CD4-positive, alpha-beta T cell treated with Interleukin-21 for 1 hour (primary cell): ENCODE measurements at places on chromosomes 2 and 18.

DNA sequence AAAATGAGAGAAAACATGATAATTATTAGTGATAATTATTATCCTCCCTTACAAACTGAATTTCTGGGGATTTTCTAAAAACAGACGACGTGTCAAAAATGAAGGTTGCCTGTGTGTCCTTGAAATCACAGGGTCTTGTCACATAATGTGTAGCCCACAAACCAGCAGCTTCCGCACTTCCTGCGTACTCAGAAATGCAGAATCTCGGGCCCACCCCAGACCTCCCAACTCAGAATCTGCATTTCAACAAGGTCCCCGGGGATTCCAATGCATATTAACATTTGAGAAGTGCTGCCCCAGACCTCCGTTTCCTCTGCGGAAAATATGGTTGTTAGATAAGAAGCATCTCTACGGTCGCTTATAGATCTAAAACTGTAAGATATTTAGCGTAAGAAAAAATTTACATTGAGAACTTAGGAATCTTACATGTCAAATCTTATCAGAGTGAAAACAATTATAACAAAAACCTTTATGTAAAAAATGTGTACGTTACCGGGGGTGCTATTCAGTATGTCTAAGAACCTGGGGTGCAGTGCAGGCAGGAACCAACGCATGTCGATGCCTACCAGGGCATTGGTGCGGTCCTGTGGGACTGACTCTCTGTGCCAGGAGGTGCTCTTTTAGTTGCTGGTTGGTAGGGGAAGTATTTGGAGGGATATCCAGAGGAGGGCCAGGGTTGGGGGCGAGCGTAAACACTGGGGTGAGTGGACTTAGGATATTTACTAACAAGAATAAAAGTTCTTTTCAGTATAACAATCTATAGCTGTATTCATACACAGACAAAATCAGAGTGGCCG lies 15.2 kb downstream of the CDKL4 start:
- DNase-seq, result peak; percentile 29

- DNase-seq, result no peak
These were observed 33.6 kb downstream of the FAM228A start for GRCh38 chr2:24208490-24208889.

DNA sequence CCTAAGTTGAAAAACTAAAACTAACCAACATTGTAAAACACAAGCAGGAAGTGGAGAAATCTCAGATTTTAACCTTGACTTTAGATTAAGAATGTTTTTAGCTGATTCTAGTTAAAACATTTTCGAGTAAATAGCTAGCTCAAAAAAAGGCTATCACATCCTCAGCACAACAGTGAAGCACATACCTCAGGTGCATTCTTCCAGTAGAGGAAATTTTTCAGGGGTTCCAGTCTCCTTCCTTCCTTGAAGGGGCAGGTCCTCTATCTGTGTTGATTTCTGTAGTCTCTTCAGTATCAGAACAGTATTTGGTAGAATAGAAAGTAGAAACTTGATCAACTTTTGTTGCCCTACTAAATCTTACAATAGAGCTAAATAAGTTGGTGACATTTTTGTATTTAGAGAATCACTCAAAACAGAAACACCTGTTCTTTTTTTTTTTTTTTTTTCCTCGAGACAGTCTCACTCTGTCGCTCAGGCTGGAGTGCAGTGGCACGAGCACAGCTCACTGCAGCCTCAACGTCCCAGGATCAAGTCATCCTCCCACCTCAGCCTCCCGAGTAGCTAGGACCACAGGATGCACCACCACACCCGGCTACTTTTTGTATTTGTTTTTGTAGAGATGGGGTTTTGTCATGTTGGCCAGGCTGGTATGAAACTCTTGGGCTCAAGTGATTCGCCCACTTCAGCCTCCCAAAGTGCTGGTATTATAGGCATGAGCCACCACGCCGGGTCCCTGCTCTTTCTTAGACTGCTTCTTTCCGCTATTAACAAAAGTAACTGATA lies 6.9 kb upstream of the GPR155 start:
- peak; percentile 31 for DNase-seq

DNA sequence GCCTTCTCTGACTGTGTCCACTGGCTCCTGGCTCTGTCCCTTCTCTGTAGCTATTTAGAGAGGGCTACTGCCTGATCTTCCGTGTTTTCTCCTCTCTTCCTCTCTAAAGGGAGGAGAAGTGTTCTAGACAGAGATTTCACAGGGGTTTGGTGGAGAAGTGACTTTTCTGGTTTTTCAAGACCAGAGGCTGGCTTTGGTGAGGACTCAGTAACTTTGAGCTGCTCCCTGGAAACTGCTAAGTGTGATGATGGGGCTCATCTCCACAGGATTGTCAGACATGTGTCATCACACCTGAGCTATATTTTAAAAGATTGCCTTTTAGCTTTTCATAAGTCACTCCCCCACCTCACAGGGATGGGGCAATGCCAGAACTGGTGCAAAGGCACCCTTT lies 6.2 kb downstream of the MAL start:
- DNase-seq, result no peak

DNA sequence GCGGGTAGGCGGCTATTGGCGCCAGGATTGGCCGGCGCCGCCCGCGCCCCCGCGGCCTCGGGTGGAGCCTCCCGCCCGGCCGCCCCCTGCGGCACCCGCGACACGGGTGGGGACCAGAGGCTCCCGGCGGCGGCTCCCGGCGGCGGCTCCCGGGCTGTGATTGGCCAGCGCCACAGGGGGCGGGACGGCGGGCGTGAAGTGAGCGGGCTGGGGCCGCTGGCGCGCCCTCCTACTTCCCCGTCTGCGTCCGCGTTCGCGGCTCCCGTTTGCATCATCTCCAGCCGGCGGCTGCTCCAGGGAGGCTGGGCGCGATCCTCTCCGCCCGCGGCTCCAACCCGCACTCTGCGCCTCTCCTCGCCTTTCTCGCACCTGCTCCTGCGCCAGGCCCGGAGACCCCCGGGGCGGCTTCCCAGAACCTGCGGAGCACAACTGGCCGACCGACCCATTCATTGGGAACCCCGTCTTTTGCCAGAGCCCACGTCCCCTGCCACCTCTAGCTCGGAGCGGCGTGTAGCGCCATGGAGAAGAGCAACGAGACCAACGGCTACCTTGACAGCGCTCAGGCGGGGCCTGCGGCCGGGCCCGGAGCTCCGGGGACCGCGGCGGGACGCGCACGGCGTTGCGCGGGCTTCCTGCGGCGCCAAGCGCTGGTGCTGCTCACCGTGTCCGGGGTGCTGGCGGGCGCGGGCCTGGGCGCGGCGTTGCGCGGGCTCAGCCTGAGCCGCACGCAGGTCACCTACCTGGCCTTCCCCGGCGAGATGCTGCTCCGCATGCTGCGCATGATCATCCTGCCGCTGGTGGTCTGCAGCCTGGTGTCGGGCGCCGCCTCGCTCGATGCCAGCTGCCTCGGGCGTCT lies at the start of gene SLC1A4:
Gene SLC1A4, plus strand, starts transcription at position 274 of the 856 bp plus-strand sequence. Its CDS starts 245 bp downstream, at position 519.
- DNase-seq, result peak; percentile 81

DNA sequence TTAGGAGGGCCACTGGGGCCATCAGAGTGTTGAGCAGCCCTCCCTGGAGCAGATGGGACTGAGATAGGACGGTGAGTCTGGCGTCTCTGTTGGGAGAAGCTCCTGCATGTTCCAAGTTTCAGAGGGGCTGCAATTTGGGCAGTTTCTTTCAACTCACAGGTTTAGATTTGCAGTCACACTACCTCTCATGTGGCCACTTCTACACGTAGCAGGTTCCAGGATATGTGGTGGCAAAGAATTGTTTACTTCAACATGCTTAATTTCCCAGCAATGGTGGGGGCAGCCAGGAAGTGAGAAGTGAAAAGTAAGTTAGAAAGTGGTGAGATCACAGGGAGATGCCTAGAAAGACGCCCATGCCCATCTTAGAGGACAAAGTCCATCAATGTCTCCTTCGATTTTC lies 9.3 kb downstream of the NCK2 start:
- DNase-seq, result peak; percentile 90

DNA sequence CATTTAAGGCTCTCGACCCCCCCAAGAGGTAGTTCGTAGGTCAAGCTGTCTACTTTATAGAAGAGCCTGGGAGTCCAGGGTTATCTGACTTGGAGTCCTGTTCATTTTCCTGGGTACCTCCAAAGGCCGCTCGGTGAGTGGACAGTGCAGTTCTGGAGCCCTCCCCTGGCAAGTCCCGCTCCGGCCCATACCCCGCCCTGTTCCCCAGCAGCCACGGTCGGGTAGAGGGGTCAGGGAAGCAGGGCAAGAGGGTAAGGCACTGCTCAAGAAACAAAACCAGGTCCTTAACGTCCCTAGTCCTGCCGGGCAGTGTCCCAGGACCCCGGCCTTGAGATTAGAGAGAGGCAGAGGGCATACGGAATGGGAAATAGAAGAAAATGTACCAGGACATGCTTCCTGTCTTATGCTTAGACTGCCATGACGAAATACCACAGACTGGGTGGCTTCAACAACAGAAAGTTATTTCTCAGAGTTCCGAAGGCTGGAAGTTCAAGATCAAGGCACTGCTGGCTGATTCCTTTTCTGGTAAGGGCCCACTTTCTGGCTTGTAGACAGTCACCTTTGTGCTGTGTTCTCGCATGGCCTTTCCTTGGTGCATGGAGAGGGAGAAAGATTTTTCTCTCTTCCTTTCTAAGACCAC lies 5.4 kb upstream of the HPCAL1 start:
- no peak for DNase-seq

DNA sequence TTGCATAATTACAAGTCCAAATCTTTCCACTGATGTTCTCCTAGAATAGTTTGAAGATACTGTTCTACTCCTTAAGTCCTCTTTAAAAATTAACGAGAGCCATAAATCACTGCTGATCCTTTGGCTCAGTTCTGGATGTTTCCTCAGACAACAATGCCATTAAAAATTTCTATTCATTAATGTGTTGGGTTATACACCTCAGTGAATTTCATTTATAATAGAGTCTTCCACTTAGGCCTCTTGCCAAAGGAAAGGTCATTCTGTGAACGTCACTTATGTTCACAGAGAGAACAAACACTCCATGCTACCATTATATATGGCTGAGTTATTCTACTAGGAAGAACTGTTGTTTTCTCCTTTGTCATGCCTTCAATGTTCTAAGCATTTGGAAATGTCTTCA lies 1472.3 kb upstream of the CELF4 start:
- no peak for DNase-seq

GRCh38 chr2:31053929-31054782 lies 84.1 kb downstream of the GALNT14 start:
- DNase-seq, result no peak

- DNase-seq, result no peak
These were observed 14.1 kb upstream of the KLHL41 start for GRCh38 chr2:169495310-169495928.

DNA sequence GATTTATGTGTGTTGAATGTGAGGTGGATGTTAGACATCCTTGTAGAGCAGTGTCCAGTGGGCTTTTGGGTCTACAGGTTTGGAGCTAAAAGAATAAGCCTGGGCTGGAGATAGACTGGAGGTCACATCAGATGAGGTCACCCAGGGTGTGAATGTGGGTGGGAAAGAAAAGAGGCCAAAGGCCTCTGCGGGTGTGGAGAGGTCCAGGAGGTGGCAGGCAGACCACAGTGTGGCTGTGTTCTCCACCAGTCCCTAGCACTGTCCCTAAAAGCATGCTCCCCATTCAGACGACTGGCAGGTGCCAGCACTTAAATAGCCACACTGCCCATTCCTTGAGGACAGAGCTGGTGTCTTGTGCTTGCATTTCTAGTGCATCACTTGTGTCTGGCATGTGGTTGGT lies 4.1 kb downstream of the ATG4B start:
- no peak for DNase-seq

GRCh38 chr18:67783196-67783946 lies 266.9 kb upstream of the DSEL start:
- DNase-seq, result no peak

- DNase-seq, result no peak
These were observed 705.2 kb upstream of the LINC00305 start for GRCh38 chr18:64854112-64854511.
